ENCODE measurements at places on chromosomes 5 and 9. TPM values are rescaled to one million over a fixed set of nuclear protein-coding genes. Genes with fewer than 3 reads are reported as not detected.

AGXT2 gene
- total RNA-seq, result not detected

LOX gene
- 22.2 TPM for total RNA-seq

TPD52L3 gene
- not detected for total RNA-seq

PRRT1B gene
- not detected for total RNA-seq

CTXN3 gene
- not detected for total RNA-seq

GM2A gene
- 34.2 TPM for total RNA-seq

PCDH12 gene
- 0.07 TPM for total RNA-seq

TICAM2 gene
- 11.1 TPM for total RNA-seq

IFNA21 gene
- not detected for total RNA-seq

FOXD4L6 gene
- not detected for total RNA-seq

CCL21 gene
- total RNA-seq, result not detected

PCDHGB4 gene
- 0.07 TPM for total RNA-seq

ABCA1 gene
- total RNA-seq, result 66.6 TPM

PCDHGA7 gene
- total RNA-seq, result 0.69 TPM

ITGA1 gene
- total RNA-seq, result 3.7 TPM

WNT8A gene
- total RNA-seq, result not detected

NUTM2G gene
- not detected for total RNA-seq
